Activated CD8-positive, alpha-beta memory T cell treated with anti-CD3 and anti-CD28 coated beads, Interleukin-2, amount 10 ng/mL, durations not matched to agents 7 days and 5 days (primary cell): ENCODE measurements at places on chromosomes 11 and 22. TPM values are rescaled to one million over a fixed set of nuclear protein-coding genes. Genes with fewer than 3 reads are reported as not detected.

Gene MYO18B
- 3.6 TPM for total RNA-seq

Gene CEND1
- total RNA-seq = 3.7 TPM

Gene CCS
- total RNA-seq = 30.1 TPM

Gene OR10A2
- total RNA-seq = not detected

- no peak overlapping the region for H3K4me3 ChIP-seq
- H3K27me3 ChIP-seq = no peaks in the 10 kb centered on the region
- no peaks in the 10 kb centered on the region for H3K36me3 ChIP-seq
- no peaks in the 10 kb centered on the region for H3K4me1 ChIP-seq
These were observed 563.4 kb upstream of the CCDC179 start for GRCh38 chr11:23423656-23424055.

GRCh38 chr11:34630544-34630943 is 9.7 kb downstream of the EHF start:
- no peak for DNase-seq
- peaks cover 39% of the 10 kb centered on the region for H3K4me1 ChIP-seq
- peaks cover 58% of the 10 kb centered on the region for H3K27me3 ChIP-seq
- no peak overlapping the region for H3K27ac ChIP-seq

DNA sequence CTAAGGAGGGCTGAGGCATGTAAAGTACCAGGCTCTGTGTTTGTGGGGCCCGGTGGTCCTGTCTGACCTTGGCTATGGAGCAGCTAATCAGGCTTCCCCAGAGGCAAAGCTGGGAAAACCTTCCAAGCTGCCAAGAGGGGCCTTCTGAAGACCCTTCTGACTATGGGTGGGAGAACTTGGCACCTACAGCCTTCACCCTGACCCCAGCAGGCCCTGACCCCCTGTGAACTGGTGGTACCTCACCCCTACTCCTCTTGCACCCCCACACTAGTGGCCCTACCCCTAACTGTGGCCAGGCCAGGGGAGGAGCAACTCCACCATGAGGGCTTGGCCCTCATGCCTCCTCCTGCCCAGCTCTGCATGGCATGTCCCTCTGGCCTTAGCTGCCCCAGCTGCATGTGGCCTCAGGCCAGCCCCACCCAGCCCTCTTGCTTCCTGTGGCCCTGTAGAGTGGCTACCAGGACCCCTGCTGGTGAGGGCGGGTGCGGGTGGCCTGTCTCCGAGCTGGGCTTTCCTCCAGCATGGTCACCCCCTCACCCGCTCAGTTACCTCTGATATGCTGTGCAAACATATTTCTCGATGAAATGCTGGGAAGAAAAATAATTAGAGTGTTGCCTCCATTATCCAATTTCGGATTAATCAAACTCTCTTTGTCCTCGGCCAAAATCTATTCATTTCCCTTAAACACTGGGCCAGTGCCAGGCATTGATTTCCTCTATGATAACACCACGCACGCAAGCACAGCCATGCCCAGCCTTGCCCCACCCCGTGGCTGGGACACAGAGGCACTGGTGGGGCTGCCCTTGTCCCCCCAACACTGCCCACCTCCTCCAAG is 7.5 kb downstream of the GNAZ start:
- no peak overlapping the region for H3K4me3 ChIP-seq
- H3K36me3 ChIP-seq = no peaks in the 10 kb centered on the region
- DNase-seq = no peak
- peaks cover 6% of the 10 kb centered on the region for H3K27me3 ChIP-seq
- peaks cover 6% of the 10 kb centered on the region for H3K4me1 ChIP-seq

DNA sequence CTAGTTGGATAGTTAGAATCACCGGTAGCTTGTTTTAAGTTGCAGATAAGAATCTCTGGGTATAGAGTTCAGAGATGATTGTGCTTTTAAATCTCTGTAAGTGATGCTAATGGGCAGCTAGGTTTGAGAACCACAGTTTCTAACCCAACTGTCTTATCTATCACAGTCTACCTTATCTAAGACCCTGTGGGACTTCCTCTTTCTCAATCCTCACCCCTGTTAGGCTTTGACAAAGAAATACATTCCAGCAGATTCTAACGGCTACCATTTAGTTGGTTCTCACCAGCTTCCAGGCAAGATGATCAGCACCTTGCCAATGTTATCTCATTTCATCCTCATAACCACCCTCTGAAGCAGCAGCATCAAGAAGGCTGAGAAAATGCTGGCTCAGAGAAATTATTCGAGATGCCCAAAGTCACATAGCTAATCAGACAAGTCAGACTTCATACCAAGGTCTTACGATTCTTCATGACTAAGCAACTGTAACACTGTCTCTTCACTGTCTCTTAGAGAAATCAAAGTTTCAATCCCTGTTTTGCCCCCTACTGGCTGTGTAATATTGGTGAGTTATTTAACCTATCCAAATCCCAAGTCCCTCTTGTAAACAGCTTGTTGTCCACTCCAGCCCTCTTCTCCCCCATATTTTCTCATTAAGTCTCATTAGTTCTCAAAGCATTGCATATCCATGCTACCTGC is 192.4 kb upstream of the API5 start:
- H3K4me1 ChIP-seq = no peaks in the 10 kb centered on the region
- no peaks in the 10 kb centered on the region for H3K27me3 ChIP-seq
- H3K27ac ChIP-seq = no peak overlapping the region

- no peak for DNase-seq
- no peak overlapping the region for H3K27ac ChIP-seq
- H3K4me1 ChIP-seq = peaks cover 39% of the 10 kb centered on the region
- H3K27me3 ChIP-seq = no peaks in the 10 kb centered on the region
These were observed 37.5 kb downstream of the IRAG1 start for GRCh38 chr11:10655943-10656576.

DNA sequence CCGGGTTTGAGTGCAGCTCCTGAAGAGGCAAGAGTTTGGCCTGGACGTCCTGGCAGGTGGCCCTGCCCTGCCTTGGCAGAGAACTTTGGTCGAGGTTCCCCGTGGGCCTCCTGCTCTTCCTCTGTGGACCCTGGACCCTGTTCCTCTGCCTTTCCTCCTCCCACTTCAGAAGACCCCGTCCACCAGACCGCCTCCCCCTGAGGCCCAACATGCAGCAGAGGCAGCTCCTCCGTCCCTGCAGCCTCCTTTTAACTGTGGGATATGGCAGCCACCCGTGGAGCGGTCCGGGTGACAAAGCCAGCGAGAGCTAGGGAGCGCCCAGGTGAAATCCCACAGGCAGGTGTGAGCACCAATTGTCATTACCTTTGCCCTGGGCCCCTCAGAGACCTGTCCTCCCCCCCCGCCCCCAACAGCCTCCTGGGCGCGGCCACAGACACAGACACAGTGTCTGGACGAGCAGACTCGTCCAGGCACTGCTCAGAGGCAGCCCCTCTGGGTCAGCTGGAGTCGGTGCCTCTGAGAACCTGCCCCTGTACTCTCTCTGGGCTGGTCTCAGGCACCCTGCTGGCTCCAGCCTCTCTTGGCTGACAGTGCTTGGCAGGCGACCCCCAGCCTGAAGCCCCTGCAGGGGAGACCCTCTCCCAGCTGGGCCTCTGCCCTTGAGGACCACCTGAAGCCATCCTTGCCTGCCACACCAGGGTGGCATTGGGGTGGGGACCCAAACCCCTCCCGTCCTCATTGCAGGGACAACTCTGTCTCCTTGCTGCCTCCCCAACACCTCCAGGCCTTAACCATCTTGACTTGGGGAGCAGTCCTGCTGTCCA is 4.1 kb upstream of the PTDSS2 start:
- H3K4me3 ChIP-seq = no peak overlapping the region
- H3K27me3 ChIP-seq = peaks cover 4% of the 10 kb centered on the region
- peak; percentile 33 for DNase-seq
- peaks cover 21% of the 10 kb centered on the region for H3K4me1 ChIP-seq
- no peak overlapping the region for H3K27ac ChIP-seq

DNA sequence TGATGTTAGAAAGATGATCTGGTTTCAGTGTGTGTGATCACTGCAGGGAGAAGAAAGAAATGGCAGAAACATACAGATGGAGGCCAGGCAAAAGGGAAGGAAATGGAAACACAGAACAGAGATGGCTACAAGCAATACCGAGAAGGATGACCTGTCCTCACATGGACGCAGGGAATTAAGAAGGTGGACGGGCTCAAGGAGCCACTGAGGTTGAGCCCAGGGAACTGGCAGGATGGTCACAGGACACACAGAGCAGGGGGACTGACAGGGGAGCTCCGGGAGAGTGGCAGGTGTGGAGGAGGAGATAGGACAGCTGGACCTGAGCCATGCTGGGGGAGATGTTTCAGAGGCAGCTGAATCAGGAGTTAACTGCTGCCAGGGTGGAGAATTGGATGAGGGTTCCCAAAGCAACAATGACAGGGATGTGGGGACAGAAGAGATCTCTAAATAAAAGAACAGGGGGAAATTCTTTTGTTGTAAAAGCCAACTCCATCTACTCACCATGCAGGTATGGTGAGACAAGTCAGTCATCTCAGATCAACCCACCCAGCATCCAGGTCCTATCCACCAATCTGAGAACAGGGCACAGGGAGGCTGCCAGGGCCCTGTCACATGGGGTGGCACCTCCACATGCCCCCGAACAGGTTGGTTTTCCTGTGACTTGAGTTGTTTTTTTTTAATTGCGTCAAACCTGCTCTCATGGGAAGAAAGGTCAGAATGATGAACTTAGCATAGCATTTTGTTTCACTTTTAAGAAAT is 26.3 kb downstream of the KLHL22 start:
- H3K27me3 ChIP-seq = no peaks in the 10 kb centered on the region
- peaks cover 15% of the 10 kb centered on the region for H3K36me3 ChIP-seq
- H3K4me3 ChIP-seq = no peak overlapping the region
- H3K4me1 ChIP-seq = peaks cover 19% of the 10 kb centered on the region
- no peak for DNase-seq

DNA sequence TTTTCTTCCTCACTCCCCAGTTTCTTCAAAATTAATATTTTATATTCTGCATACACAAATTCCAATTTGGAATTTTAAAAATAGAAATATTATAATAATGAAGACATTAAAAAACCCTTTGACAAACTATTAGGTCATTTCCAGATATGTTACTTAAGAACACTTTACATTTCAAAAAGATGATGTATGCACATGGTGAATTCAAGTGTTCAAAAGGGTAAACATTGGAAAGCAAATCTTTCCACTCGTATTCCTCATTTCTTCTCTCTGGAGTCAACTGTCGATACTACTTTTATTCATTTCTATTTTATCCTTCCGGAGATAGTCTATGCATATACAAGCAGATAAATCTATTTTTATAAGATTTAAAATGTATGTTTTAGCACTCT is 16.7 kb downstream of the TBCEL start:
- H3K4me3 ChIP-seq = no peak overlapping the region
- H3K27ac ChIP-seq = no peak overlapping the region
- DNase-seq = no peak
- H3K36me3 ChIP-seq = peaks cover 6% of the 10 kb centered on the region
- H3K4me1 ChIP-seq = peaks cover 18% of the 10 kb centered on the region

- H3K36me3 ChIP-seq = no peaks in the 10 kb centered on the region
- DNase-seq = no peak
- no peaks in the 10 kb centered on the region for H3K4me1 ChIP-seq
These were observed 9.3 kb upstream of the SERPING1 start for GRCh38 chr11:57588046-57588710.

DNA sequence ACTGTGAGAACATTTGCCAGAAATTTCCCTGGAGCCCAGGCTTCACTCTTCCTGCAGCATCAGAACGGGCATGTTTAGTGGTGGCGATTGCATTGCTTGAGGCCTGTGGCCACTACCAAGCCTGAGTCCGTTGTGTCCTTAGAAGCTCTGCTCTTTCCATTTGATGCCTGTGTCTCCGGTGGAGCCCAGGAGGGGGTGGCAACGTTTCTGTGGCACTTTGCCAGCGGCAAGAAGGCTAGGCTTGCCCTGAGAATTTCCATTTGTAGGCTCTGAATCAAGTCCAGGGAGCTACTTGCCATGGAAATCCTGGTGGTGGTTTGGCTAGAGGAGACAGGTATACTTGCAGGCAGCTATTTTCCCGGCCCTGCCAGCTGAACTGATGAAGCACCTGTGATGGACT is 47.1 kb downstream of the ADAMTS8 start:
- peaks cover 17% of the 10 kb centered on the region for H3K4me1 ChIP-seq
- H3K27ac ChIP-seq = no peak overlapping the region
- no peak for DNase-seq
- H3K36me3 ChIP-seq = no peaks in the 10 kb centered on the region
- H3K27me3 ChIP-seq = peaks cover 7% of the 10 kb centered on the region
- H3K4me3 ChIP-seq = no peak overlapping the region

DNA sequence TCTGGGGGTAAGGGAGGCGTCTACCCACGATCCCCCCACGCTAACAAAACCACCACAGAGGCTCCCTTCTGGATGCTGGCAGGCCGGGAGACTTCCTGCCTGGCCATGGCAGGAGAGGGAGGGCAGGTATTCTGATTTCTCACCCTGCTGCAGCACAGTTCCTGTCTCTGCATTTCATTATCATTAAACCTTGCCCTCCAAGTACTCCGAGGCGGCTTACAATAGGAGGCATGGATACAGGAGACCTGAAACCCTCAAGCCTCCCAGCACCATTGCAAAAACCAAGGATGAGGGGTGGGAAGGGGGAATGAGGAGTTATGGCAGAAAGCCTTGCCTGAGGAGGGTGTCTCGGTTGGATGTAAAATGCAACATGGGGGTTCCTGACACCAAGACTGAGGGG is 44.1 kb upstream of the MN1 start:
- H3K4me3 ChIP-seq = no peak overlapping the region
- no peak for DNase-seq
- no peaks in the 10 kb centered on the region for H3K27me3 ChIP-seq
- no peak overlapping the region for H3K27ac ChIP-seq
- H3K4me1 ChIP-seq = peaks cover 3% of the 10 kb centered on the region
- peaks cover 12% of the 10 kb centered on the region for H3K36me3 ChIP-seq

- H3K27me3 ChIP-seq = peaks cover 44% of the 10 kb centered on the region
- no peaks in the 10 kb centered on the region for H3K36me3 ChIP-seq
- H3K27ac ChIP-seq = no peak overlapping the region
- H3K4me1 ChIP-seq = peaks cover 3% of the 10 kb centered on the region
- H3K4me3 ChIP-seq = no peak overlapping the region
- peak; percentile 34 for DNase-seq
These were observed 100.3 kb downstream of the BRD1 start for GRCh38 chr22:49727191-49727880.

- no peak overlapping the region for H3K4me3 ChIP-seq
- DNase-seq = peak; percentile 41
- H3K36me3 ChIP-seq = no peaks in the 10 kb centered on the region
- no peak overlapping the region for H3K27ac ChIP-seq
- no peaks in the 10 kb centered on the region for H3K4me1 ChIP-seq
These were observed 59.6 kb upstream of the PAX6 start for GRCh38 chr11:31870609-31871309.

- no peaks in the 10 kb centered on the region for H3K27me3 ChIP-seq
- H3K4me3 ChIP-seq = peak overlapping the region; percentile 6
These were observed 15.1 kb downstream of the PITPNB start for GRCh38 chr22:27903805-27904473.

GRCh38 chr11:97893612-97894011 is 1127.1 kb upstream of the CNTN5 start:
- H3K27ac ChIP-seq = no peak overlapping the region
- DNase-seq = no peak
- H3K36me3 ChIP-seq = no peaks in the 10 kb centered on the region
- no peaks in the 10 kb centered on the region for H3K4me1 ChIP-seq

- H3K27me3 ChIP-seq = peaks cover 15% of the 10 kb centered on the region
- no peak overlapping the region for H3K27ac ChIP-seq
- no peak overlapping the region for H3K4me3 ChIP-seq
- H3K4me1 ChIP-seq = peaks cover 7% of the 10 kb centered on the region
These were observed 322.4 kb downstream of the TTC28 start for GRCh38 chr22:28357193-28357592.

- H3K36me3 ChIP-seq = no peaks in the 10 kb centered on the region
- H3K27ac ChIP-seq = no peak overlapping the region
- H3K4me1 ChIP-seq = peaks cover 6% of the 10 kb centered on the region
- H3K4me3 ChIP-seq = no peak overlapping the region
- H3K27me3 ChIP-seq = peaks cover 35% of the 10 kb centered on the region
These were observed 19.6 kb downstream of the ADM start for GRCh38 chr11:10324474-10324873.
